ENCODE measurements at places on chromosomes 4 and X.

GRCh38 chr4:2284161-2284933, 22.4 kb upstream of the MXD4 start:
- no peak for DNase-seq

DNA sequence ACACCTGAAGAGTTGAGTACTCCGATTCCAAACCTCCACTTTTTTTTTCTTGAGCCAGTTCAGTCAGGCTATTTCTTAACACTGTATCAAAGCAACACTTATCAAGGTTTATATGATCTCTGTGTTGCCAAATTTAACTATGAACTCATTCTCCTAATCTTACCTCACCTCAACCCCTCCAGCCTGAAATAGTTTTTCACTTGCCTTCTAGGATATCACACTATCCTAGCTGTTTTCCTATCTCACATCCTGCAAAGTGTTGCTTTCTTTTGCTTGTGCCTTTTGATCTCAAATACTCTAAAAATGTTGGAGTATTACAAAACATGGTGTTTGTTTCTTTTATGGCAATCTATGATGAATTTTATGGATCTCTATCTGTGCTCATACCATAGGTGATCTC, 415.0 kb downstream of the CFAP47 start:
- DNase-seq = no peak

DNA sequence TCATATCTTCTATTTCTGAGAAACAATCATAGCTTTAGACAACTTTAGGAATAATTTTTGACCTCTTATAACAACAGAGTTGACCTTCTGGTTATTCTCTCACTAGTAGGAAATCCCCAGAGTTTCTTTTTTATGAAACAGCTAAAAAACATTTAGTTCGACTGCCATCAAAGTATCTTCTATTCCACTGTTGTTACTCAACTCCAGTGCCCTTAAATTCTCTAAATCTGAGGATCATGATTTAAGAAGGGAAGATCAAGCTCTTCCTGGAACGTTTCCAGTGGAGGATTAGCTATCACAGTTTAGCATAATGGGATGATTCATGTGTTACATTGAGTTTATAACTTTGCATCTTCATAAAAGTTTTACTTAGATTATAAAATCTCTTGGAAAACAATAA, 134.9 kb upstream of the VEGFC start:
- DNase-seq = no peak

DNA sequence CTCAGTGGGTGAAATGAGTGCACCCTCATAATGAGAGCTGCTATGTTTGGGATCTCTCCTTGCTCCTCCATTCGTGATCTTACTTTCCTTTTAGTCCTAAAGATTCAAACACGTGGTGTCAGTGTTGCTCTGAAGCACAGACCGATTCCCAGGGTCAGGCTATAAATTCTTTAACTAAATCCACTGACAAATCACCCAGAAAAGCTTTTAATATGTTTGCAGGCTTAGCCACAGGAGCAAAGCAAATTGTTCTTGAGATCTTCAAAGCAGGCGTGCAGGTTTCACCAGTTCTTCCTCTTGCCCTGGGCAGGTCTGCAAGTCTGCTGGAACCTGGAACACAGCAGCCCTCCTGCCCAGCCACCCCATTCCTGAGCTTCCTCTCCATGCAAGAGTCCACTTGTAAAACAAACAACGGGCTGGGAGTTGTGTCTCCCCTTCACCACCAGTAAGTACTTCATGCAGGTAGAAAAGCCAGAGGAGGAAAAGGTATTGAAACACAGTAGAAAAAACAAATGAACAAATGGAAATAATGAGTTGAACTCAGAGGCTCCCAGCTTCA, 70.1 kb upstream of the ENPP6 start:
- peak; percentile 89 for DNase-seq

DNA sequence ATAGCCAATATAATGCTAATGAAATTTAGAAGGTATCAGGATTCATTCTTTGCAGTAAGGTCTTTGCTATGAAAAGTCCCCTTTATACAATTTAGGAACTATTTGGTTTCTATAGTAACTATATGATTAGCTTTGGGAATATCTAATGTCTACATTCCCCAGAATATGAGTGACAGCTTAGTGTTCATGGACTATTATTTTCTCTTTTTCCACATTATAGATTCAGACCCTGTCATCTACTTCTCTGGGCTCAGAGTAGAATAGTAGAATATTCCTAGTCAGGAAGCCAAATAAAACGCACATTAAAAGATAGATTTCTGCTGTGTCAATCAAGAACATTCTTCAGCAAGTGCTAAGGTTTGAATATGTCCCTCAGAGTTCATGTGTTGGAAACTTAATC, 26.1 kb upstream of the SULT1B1 start:
- DNase-seq = no peak

DNA sequence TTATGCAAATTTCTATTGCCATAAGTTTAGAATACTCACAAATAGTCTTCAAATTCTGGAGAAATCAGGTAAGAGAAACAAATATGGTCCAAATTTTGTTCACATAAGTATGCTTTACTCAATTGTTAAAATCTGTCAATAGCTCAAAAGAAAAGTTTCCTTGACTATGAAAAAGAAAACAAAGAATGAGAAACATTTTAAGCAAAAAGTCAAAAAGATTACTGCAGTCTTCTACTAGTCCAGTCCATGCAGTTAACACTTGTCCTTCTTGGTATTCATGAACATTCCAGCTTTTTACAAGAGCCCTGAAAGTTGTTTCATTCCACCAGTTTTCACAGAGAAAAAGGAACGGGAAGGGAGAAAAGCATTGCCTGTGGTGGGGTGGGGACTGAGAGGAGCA, 54.7 kb upstream of the ZXDA start:
- DNase-seq = no peak

- DNase-seq = no peak
These were observed 128.2 kb downstream of the SLC7A11 start for GRCh38 chr4:138113819-138114400.

DNA sequence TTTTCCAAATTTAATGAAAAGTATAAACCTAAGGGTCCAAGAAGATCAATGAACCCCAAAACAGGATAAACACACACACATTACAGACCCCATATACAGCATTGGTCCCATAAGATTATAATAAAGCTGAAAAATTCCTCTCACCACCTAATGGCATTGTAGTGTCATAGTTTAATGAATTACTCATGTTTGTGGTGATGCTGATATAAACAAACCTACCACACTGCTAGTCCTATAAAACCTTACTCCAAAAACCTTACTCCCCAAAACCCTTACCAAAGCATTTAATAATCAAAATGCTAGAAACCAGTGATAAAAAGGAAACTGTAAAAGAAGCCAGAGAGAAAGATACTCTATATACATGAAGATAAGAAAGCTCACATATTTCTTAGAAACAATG, 148.1 kb upstream of the SH3RF1 start:
- DNase-seq = no peak

GRCh38 chrX:63434665-63435064, 83.5 kb upstream of the SPIN4 start:
- DNase-seq = peak; percentile 90

DNA sequence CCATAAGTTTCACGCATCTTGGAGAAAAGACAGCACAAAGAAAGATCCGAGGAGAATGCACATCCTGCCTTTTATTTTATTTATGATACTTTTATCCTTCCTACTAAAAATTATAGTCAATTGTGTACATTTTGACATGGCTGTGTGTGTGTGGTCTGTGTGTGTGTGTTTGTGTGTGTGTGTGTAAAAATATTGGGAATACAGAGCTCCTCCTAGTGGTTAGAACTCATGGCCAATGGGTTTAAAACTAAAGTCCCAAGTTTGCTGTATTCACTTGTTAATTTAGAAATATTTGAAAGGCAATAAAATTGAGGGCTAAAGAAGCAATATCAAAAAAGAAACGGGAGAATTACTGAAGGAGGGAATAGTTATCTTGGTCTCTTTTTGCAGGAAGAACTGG, 47.5 kb downstream of the NKX6-1 start:
- no peak for DNase-seq

DNA sequence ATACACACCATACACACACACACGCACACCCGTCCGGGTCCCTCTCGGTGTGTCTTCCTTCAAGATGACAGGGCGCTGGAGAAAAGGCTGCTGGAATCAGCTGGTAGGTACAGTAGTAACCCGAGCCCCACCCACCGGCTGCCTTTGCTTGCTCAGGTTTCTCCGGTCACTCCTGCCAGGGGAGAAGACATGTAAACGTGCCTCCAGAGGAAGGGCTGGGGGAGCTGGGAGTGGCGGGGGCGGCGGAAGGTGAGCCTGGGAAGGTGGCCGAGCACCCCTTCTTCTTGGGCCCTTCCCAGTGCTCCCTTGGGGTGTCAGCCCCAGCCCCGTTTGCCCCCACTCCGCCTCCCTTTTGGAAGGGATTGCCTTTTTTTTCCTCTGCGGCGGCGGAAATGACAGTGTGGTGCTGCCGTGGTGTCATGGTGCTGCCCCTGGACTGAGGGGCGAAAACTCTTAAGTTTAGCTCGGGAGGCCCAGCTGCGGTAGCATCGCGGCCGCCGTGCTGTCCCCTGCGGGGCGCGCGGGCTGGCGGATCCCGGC, at the start of gene MID2:
Gene MID2 (plus strand): TSS at position 169 of the 540 bp plus-strand sequence. CDS start 561 bp downstream, outside the sequence.
- DNase-seq = peak; percentile 86

- DNase-seq = no peak
These were observed 132.1 kb upstream of the NPY2R start for GRCh38 chr4:155076256-155076785.

DNA sequence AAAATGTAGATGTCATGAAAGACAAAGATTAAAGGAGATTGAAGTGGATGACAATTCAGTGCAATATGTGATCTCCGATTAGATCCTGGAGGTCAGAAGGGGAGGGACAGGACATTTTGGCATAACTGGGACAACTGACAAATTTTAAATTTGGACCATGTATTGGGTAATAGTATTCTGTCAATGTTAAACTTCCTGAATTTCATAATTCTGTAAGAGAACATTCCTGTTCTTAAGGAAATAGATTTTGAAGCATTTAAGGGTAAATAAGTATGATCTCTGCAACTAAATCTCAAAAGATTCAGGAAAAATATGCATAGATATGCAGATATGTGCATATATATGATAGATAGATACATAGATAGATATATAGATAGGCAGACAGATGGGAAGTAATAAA, 11.0 kb downstream of the ODAPH start:
- DNase-seq = no peak

DNA sequence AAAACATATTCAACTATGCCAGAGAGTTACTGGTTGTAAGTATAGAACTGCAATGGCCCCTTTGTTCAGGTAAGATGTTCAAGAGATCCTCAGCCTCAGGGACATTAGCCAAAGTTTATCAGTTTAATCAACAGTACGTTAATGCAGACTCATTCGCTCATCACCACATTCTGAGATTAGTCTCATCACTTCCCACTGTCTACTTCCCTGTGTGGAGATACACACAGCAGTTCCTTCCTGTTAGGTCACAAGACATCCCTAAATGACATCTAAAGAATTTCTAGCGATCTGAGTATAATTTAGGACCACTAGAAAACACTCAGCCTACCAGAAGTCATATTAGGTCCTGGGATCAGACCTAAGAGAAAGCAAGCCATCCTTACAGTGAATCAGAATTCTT, 10.4 kb downstream of the SLC10A7 start:
- no peak for DNase-seq

GRCh38 chrX:41518127-41518840, 71.1 kb downstream of the NYX start:
- DNase-seq = no peak

DNA sequence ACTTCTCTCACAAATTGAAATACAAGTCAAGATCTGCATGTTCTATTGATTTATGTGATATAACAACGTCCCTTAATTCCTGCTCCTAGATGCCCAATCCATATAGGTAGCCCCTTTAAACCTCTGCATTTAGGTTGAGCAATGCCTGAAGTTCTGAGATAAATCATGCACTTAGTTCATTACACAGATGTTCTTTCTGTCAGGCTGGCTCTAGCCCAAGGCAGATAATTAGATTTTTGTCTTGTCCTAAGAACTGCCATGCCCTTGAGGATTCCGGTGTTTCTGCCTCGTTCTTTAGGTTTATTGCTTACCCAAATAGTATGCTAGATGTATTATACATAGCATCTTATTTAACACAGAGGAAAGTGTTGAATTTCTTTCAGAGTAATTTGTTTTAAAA, 143.1 kb downstream of the TRAM1L1 start:
- no peak for DNase-seq

GRCh38 chr4:180086480-180087190, 2156.6 kb upstream of the TENM3 start:
- DNase-seq = no peak

DNA sequence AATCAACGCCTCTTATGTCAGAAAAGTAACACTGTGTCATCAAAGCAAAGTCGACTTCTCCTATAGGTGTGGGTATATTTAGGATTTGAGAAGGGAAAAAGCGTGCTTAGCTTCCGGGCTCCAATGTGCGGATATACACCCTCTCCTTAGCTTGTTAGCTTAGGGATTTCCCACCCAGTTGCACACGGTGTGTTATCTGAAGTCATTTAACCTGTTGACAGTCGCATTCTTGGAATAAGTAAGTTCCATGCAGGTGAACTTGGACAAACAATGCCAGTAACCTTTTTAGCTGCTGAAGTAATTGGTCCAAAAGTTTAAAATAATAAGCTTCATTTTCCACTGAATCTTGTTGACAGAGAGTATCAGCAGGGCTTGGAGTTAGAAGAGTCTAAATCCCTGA, 113.7 kb downstream of the SHROOM3 start:
- no peak for DNase-seq

GRCh38 chrX:69616457-69617203, 717 bp downstream of the EDA start:
- DNase-seq = peak; percentile 70

- DNase-seq = peak; percentile 98
These were observed 109.5 kb downstream of the GNL3L start for GRCh38 chrX:54639346-54640102.

DNA sequence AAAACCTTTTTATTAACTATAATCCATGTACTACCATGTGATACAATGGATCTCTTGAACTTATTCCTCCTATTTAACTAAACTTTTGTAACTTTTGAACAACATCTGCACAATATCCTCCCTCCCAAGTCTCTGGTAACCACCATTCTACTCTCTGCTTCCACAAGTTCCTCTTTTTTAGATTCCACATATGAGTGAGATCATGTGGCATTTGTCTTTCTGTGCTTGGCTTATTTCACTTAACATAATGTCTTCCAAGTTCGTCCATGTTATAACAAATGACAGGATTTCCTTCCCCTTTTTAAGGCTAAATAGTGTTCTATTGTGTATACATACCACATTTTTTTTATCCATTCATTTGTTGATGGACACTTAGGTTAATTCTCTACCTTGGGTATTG, 28.1 kb downstream of the DCAF8L1 start:
- no peak for DNase-seq

GRCh38 chr4:11348449-11349088, 80.1 kb downstream of the HS3ST1 start:
- DNase-seq = no peak

- DNase-seq = no peak
These were observed 2.1 kb upstream of the SH2D1A start for GRCh38 chrX:124344246-124344645.

DNA sequence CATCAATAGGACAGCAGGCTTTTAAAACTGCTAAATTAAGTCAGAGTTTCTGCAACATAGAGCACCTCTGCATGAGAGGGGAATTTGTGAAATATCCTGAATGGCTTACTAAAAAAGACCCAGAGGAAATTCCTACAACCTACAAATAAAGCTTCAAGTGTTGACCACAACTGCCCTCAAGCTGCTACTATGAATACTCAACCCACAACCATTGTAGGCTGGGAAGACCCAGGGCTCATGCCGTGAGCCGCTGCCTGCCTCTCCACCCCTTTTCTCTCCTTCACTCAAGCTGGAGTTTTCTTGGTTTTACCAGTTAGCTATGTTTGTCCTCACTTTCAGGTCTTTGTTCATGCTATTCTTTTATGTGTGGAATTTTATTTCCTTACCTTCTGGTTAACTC, 151.6 kb downstream of the EMCN start:
- DNase-seq = no peak

- DNase-seq = no peak
These were observed 16.4 kb downstream of the ZNF732 start for GRCh38 chr4:288891-289290.

All from islet precursor cell (in vitro differentiated cells).